H7 (cell line): ENCODE measurements at places on chromosomes 5 and 9. TPM values are rescaled to one million over a fixed set of nuclear protein-coding genes. Genes with fewer than 3 reads are reported as not detected.

DNA sequence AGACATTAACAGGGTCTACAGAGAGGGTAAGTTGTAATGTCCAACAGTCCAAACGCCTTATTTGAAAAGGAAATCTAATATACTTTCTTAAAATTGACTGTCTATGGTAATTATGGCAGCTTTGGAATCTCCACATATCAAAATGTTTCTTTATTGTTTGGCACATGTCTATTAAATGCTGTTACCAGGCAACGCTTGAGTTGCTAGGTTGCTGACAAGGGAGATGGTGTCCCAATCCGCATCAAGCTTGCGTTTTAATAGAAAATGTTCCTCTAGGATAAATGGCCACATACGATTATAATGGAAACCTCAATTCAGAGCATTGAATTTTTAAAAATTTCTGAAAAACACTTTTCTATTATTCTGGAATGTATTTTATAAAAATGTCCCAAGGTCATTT lies 9.2 kb downstream of the ANXA1 start:
- DNase-seq: no peak

GRCh38 chr5:22372826-22373660 lies 480.1 kb downstream of the CDH12 start:
- DNase-seq: no peak

- peak; percentile 91 for DNase-seq
These were observed 102.5 kb downstream of the CAMSAP1 start for GRCh38 chr9:135804581-135805421.

DNA sequence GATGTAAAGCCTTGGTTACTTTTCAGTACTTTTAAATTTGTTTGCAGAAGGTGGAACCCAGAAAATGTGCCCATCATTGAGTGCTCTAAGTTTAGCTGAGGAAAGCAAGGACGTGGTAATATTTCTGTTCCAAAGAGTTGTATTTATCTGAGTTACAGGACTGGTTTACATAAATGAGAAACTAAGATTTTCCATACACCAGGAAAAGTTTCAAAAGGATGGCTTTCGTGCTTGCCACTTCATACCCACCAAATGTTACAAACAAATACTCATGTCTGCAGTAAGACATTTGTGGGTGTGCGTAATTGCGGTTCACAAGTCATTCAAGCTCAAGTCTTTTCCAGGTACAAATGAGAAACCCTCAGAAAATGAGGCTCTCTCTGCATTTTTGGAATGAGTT lies 68.1 kb downstream of the CWC27 start:
- DNase-seq: no peak

DNA sequence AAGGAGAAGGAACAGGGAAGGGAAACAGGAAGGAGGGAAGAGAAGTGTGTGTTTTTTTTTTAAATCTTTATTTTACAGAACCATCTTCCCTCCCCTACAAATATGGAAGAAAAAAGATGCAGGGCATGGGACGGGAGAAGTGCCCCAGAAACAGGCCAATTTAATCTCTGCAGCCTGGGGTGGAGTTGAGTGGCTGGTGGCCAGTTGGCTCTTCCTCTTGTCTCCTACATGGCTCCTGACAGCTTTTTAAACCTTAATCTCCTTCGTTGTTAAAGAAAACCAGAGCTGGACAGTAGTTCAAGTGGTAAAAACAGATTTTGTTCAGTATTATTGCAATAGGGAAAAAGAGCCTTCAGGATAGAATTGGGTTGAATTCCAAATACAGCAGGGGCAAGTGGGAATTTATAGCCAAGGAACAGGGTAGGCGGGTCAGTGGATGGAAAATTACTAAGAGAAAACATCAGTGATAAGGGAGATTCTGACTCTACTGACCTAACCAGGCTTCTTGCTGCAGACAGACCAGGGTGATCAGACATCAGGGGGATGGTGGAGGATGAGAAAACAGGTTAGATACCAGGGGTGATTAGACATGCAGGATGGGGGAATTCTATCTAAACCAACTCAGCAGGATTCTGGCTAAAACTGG lies 125.1 kb upstream of the CLINT1 start:
- DNase-seq: no peak

- DNase-seq: no peak
These were observed 50.7 kb upstream of the FKTN start for GRCh38 chr9:105507096-105507790.

Gene TIGD6
- total RNA-seq: 3.9 and 4.4 TPM in 2 replicates

Gene MAMDC2
- 2.0 and 5.4 TPM in 2 replicates for total RNA-seq

Gene PFN3
- not detected in 2 replicates for total RNA-seq

GRCh38 chr5:143054480-143054941 lies 284.3 kb downstream of the ARHGAP26 start:
- no peak for DNase-seq

DNA sequence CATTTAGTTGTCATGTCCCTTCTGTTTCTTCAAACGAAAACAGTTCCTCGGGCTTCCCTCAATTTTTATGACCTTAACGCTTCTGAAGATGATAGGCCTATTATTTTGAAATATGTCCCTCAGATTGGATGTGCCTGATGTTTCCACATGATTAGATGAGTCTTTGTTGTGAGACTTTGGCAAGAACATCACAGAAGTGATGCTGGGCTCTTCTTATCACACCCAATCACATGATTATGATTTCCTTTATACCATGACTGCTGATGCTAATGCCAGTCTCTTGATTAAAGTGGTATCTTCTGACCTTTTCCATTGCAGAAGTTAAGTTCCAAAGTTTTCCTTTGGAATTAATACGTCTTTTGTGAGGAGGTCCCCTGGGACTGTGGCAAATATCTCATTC lies 175.7 kb downstream of the SAXO1 start:
- no peak for DNase-seq

Gene COL5A1
- total RNA-seq: 10.1 and 11.3 TPM in 2 replicates

Gene SLC25A2
- total RNA-seq: 0.14 TPM in 1 of 2 replicates, not detected in the other

Gene TAF11L9
- total RNA-seq: not detected in 2 replicates

DNA sequence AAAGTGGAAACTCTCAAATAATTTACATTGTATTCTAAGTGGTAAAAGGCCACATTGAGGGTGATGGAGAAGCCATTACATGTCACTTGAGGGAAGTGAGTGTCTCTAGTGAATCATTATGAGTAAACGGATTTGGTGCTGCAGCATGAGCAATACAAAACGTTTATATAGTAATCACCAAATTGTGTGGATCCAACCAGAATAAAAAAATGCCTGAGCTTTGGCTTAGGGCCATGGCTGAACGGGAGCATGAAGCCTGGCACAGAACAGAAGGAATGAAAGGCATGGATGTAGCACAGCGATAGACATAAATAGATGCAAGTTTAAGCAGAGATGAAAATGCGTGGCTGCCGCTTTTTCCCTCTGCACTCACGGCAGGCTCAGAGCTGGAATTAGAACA lies 58.3 kb downstream of the PTTG1 start:
- no peak for DNase-seq

- DNase-seq: no peak
These were observed 168.5 kb downstream of the RGS3 start for GRCh38 chr9:113631871-113632665.
